ENCODE measurements at places on chromosomes 5 and 9.
A peak's percentile ranks its signal among the peaks of the same experiment; 100 is the strongest.

DNA sequence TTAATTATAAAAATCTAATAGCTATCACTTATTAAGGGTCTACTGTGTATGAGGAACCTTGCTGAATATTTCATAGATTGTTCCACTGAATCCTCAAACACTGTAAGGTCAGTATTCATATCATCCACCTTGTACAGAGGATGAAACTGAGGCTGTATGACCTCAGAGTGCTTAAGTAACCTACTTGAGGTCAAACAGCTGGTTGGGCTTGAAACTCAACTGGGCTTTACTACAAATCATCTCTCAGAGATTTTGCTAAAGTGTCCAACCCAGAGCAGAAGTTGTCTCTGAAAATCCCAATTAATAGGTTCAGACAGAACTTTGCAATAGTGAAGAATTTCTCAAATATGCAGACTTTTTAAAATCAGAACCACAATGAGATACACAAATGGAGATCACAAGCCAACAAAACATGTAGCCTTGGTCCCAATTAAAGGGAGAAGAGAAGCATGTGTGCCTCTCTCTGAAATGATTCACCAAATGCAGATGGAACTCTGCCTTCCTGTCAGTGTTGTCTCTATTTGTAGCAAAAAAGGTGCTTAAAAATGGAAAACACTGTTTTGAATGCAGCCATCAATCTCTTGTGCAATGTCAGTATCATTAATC, 131.4 kb downstream of the FAM114A2 start:
- no peak for DNase-seq

- DNase-seq: no peak
These were observed 24.2 kb upstream of the DEPDC1B start for GRCh38 chr5:60724126-60724525.

DNA sequence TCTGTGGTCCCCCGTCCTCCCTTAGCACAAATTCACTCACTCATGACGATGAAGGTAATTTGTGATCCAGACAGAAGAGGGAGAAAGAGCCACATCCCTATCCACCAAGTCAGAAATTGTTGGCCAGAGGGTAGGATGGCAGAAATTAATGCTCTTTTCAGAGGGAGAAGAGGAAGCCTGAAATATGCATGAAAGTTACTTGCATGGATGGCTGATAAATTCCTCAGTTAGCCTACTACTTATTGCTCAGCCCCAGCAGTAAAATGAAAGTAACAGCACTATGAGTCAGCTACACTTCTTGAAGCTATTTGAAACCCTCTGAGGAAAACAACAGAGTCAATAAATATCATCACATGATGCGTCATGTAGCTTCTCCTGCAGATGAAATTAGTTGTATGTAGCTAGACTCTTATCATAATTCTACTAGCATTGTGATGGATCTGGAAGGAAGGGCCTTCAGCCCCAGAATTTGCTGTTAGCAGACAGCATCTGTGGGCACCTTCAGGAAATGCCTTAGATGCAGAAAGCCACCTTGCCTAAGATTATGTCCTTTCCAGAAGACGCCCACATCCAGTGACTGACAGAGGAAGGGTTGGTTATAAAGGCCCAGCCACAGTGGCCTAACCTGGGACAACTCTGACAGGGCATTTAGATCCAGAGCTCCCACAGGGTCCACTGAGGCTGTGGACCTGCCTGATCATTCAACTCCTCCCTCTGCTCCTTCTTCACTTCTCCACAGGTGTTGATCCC, 81.2 kb upstream of the CCDC112 start:
- peak; percentile 60 for DNase-seq

DNA sequence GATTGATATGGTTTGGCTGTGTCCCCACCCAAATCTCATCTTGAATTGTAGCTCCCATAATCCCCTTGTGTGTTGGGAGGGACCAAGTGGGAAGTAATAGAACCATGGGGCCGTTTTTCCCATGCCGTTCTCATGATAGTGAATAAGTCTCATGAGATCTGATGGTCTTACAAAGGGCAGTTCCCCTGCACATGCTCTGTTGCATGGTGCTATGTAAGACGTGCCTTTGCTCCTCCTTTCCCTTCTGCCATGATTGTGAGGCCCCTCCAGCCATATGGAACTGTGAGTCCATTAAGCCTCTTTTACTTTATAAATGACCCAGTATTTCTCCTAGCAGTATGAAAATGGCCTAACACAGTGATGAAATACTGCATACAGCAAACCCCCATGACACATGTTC, 84.8 kb upstream of the SELENOP start:
- DNase-seq: no peak

DNA sequence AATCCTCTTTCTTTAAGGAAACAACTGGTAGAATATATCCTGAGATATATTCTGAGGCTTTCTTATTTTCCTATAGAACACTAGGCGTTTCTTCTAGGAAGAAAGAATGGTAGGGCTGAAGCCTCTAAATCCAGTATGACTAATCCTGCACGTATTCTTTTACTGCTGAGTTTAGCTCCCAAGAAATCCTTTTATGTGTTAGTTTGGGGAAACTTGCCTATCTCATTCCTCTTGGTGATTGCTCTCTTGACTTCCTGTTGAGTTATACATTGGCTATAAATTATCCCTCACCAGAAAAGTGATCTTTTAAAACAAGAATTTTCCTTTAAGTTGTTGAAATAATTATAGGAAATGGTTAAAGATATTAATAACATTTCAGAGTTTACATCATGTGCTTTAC, 422.9 kb downstream of the TMEM161B start:
- DNase-seq: no peak

GRCh38 chr5:179766726-179767455, 26.9 kb upstream of the LTC4S start:
- no peak for DNase-seq

GRCh38 chr5:172147857-172148256, 40.2 kb downstream of the STK10 start:
- DNase-seq: no peak

DNA sequence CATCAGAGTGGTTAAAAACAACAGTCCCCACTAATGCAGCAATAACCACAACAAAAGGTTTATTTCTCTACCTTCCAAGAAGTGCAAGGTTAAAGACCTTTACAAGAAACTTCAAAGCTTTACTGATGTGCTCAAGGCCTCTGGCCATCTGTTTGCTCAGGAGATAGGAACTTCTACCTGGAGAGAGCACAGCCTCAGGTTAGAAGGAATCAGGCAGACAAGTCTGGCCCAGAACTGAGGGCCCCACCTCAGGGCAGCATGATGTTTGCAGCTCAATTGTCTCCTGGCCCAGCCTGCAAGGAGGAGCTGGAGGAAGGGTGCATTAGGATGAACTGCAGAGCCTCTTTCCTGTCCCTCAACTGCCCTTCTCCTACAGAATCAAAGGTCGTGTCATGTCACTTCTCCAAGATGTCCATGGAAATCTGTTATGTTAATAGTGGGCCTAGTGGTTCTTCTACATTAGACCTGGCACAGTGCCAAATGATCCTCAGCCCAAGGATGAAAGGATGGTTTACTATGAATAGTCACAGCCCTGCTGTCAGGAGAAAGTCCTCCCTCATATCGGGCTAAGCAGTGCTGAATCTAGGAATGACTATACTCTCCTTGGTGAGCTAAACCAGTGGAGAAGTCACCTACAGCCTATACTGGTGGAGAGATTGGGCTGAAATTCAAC, 98.9 kb upstream of the NTRK2 start:
- no peak for DNase-seq

- no peak for DNase-seq
These were observed 58.2 kb downstream of the RFK start for GRCh38 chr9:76336027-76336426.

GRCh38 chr5:173090639-173091038, 34.5 kb downstream of the CREBRF start:
- no peak for DNase-seq
